ENCODE measurements at places on chromosomes 7 and 10.
A peak's percentile ranks its signal among the peaks of the same experiment; 100 is the strongest.

GRCh38 chr10:112289373-112290053 lies 6.3 kb downstream of the TECTB start:
- no peak for DNase-seq

DNA sequence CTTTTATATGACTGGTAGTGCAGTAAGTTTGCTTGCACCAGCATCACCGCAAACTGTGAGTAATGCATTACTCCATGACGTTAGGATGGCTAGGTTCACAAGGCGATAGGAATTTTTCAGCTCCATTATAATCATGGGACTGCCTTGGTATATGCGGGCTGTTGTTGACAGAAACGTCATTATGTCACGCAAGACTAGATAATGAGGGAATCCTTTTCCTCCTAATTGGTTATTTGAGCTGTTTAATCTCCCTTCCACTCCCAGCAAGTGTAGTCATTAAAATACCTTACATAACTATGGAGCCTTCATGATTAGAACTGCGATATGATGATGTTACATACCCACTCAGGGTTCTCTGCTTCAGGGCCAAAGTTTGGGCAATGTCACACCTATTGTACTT lies 17.3 kb downstream of the KLLN start:
- DNase-seq = no peak

- no peak for DNase-seq
Observed at GRCh38 chr10:14904316-14904732, 25.7 kb downstream of the SUV39H2 start.

- no peak for DNase-seq
Observed at GRCh38 chr7:137480824-137481365, 137.4 kb upstream of the PTN start.

DNA sequence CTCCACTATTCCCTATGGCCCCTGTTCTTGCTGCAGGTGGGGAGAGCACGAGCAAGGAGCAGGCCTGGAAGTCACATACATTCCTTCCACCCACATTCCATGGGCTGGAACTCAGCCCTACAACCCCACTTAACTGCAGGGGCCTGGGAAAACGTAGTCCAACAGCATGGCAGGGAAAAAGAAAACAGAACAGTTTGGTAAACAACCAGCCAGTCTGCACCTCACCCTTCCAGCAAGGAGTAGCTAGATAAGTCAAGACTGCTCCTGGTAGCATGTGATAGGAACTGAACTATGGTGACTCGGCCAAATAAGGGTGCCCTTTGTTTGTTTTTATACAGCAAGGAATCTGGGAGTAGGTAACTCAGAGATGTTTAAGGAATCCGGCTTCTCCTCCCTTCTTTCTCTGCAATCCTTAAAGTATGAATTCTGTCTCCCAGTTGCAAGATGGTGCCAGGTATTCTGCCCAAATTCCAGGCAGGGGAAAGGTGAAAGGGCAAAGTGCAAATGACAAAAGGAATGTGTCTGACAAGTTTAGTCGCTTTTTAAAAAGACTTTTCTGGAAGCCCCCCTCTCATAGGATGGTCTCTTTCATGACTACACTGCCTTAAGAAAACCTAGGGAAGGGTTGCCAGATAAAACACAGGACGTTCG lies 311.7 kb upstream of the NEBL start:
- no peak for DNase-seq

DNA sequence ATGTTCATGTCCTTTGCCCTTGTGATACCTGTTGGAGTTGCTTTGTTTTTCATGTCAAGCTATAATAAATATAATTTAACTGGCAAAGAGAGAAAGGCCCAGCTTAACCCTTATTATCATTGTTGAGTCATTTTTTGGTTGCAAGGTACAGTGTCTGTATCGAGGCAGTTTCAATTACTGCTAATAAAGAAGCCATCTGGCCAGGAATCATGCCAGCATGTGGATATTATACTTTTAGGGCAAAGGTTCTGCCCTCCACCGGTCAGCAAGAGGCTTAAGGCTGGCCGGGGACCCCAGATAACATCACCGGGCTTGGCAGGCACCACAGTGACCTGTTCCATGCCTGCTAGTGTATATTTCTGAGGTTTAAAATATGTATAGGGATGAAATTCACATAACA lies 9.0 kb upstream of the CYP3A4 start:
- DNase-seq = no peak

- DNase-seq = no peak
Observed at GRCh38 chr10:71621231-71622153, 98.1 kb downstream of the C10orf105 start.

DNA sequence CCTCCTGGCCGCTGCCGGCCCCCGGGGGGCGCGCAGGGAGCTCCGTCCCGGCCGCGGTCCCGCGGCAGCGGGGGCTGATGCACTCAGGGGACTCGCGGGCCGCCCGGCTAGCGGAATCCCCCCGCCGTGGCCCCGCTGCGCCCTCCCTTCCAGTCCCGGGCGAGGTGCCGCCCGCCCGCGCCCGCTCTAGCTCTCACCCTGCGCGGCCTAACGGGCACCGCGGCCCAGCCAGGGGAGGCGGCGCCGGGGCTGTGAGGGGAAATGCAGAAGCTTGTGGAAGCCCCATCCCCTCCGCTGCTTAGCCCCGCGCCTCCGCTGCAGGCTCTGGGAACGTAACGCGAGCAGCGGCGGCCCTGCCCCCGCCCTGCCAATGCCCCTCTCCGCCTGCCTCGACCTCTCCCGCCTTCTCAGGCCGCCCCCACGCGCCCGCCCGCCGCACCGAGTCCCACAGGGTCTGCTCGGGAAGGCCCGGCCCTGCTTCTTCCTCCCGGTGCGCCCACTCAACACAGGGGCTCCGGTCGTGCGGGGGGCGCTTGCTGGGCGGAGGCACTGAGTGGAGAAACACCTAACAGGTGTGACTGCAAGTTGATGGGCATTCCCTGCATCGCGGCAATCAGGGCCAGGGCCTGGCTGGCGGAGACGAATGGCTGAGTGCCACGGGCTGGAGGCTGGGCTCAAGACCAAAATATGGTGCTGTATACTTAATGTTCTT lies 384 bp upstream of the TMEM229A start:
- no peak for DNase-seq

DNA sequence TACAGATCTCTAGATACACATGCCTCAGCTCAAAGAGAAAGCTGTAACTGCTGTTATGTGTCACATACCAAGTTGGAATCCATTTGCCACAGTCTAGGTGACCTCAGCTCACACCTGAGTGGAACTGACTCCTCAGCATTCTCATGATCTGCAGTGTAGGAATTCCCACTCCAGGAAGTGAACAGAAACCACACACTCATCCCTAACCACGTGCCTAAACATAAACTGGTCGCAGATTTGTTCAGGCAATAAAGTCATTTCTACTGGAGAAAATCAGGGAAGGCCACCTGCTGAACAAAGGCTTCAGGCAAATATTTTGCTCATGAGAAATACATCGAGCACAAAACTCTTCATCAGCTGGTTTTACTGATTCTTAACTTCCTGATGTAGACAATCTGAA lies 23.0 kb upstream of the ZMYND11 start:
- DNase-seq = no peak

- DNase-seq = peak; percentile 55
Observed at GRCh38 chr7:4791738-4792536, 16.5 kb downstream of the AP5Z1 start.

GRCh38 chr7:105652359-105652993 lies 71.2 kb upstream of the EFCAB10 start:
- peak; percentile 30 for DNase-seq

DNA sequence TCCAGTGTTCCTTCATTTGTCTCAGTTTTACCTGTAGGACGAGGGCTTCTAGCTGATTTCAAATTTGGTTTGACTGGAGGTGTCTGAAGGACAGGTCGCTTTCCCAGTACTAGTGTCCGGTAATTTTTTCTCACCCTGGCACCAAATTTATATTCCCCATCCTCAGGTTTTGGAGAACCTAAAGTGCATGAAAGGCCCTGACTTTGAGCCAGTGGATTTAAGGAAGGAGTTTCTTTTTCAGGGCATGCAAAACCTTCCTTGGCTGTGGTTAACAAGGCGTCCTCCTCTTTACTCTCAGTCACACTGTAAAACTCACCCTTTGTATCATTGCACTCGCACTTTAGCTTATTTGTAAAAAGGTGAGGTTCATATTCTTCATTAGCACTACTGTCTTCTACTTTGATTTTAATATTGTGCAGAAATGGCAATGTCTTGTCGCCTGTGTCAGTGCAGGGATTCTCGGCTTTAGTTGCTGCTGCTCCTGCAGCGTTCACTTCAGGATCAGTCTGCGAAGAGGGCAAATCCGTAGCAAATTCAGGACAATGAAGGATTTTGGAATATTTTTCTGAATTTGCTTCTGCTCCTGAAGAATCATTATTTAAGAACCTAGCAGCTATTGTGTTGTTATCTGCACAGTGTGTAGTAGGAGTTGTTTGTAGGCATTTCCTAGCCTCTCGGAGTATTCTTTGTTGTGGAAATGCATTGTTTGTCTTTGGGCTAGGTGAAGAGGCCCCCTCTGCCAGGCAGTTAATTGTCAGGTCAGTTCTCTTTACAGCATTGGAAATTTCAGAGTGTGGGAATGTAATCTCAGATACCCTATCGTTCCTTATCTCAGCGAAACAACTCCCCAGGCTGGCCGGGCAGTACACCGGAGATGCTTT lies 9.9 kb downstream of the SKIDA1 start:
- no peak for DNase-seq

- no peak for DNase-seq
Observed at GRCh38 chr7:40800771-40801170, 666.0 kb downstream of the SUGCT start.

DNA sequence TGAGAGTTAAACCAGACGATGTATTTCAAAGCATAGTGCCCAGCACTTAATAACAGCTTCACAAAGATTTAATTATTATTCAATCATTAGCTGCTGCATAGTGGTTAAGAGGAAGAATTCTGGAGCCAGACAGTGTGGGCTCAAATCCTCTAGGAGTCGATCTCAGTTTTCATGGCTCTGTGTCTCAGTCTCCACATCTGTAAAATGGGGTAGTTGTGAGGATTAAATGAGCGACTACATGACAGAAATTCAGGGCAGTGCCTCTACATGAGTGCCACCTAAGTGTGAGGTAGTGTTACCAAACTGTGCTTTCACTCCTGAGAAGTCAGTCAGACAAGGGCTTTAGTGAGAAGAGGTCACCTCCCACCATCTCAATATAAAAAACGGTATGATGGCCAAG lies 81.7 kb upstream of the FGFR2 start:
- DNase-seq = no peak

DNA sequence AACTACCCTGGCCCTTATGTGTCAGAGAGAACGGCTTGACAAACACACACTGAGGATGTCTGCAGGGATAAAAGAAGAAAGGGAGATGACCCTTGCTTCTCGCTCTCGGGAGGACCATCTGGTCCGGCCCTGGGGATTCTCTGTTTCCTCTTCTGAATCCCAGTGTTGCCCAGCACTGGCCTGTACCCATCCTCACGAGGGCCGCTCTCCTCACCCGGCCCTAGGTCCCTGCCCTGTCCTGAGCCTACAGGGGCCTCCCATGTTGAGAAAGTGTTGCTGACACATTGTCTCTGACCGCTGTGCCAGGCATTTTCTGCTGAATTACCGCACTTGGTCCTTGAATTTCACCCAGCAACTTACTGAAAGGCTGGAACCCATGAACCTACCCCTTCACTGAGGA lies 171.9 kb upstream of the LANCL2 start:
- DNase-seq = no peak

- DNase-seq = no peak
Observed at GRCh38 chr7:92997152-92997551, 120.6 kb downstream of the SAMD9 start.

DNA sequence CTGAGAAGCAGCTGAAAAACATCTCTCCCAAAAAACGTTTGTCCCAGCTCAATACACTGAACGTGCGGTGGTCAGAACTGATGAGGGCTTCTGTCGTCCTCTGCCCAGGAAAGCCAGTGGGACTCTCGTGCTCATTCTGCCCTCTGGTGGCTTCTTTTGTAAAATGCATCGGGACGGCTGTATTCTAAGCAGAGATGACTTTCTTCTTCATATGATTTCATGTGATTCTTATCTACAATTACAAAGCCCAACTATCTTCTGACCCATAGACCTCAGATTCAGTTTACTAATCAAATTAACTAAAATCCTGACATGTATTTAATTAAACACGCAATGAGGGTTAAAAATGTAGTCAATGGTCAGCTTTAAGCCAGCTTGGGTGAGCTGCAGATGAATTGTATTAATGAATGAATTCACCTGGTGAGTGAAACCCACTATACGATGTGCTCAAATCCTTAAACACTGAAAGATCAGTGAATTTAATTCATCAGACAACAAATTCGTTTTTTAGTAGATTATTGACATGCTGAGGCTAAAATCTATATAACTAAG lies 117.6 kb upstream of the FAM204A start:
- DNase-seq = peak; percentile 6

DNA sequence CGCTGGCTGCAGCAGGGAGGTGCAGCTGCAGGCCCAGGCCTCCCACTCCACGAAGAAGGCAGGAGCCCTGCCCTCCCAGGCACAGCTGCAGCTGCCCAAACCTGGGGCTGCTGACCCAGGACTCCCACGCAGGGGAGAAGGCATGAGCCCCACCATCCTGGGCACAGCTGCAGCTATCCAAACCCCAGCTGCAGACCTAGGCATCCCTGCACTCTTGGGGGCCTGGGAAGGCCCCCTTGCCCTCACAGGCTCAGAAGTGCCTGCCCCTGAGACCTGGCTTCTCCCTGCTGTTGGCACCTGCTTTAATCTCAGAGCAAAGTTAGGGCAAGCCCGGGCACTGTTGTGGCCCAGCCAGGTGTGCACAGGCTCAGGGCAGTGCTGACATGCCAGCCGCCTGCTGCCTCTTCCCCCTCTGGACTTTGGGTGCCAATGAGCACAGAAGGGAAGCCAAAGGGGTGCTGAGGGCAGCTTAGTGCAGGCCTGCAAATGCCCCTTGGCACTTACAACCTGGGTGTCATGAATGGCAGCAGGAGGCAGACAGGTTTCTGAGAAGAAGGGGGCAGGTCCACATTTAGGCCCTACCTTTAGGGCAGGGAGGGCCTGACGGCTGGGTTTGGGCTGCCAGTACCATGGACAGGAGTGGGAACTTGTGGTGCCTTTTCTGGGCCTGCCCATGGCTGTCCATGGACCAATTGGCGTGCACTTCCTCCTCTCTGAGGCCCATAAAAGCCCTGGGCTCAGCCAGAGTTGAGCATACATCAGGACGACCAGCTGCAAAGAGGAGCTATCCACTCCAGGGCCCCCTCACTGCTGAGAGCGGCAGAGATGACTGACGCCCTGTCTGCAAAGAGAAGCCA lies 31.1 kb downstream of the CRTAC1 start:
- DNase-seq = no peak

DNA sequence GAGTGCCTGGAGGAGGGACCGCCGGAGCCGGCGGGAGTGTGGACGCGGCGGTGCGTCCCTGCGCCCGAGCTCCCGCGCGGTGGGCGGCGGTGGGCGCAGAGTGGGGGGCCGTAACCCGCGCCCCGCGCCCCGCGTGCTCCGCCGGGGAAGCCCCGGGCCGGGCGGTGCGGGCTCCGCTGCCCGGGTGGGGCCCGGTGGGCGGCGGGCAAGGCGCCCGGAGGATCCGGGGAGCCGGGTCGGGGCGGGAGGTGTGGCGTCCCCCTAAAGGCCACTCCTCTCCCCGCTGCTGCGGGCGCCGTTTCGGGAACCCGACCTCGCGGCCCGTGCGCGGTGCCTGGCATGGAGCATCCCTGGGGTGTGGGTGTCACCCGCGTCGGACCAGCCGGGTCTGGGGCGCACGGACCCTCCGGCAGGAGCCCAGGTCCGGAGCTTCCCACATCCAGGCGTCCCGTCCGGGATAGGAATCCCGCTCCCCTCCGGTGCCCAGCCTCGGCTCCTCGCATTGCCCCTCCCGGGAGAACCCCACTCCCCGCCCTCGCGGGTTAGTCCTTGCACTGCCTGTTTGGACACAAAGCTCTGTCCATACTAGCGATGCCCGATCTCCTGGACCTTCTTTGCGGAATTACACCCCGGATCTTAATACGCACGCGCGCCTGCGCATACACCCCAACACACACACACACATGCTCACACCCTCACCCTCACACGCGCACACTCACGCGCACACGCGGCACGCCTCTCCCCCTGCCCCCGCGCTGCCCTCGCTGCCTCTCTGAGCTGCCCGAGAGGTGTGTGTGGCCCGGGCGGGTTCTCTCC lies 723 bp downstream of the MTURN start:
- peak; percentile 30 for DNase-seq

All from effector memory CD4-positive, alpha-beta T cell (primary cell).